Stimulated activated naive CD4-positive, alpha-beta T cell treated with Interleukin-2 at 50 U/mL for 16 hours (primary cell): ENCODE measurements at places on chromosomes 7 and 10.

GRCh38 chr10:51879238-51879637 lies 179.8 kb upstream of the CSTF2T start:
- peak; percentile 6 for DNase-seq

GRCh38 chr7:2964208-2964607 lies 79.5 kb downstream of the CARD11 start:
- DNase-seq = no peak

GRCh38 chr7:139422126-139422525 lies 61.3 kb downstream of the KLRG2 start:
- DNase-seq = no peak

DNA sequence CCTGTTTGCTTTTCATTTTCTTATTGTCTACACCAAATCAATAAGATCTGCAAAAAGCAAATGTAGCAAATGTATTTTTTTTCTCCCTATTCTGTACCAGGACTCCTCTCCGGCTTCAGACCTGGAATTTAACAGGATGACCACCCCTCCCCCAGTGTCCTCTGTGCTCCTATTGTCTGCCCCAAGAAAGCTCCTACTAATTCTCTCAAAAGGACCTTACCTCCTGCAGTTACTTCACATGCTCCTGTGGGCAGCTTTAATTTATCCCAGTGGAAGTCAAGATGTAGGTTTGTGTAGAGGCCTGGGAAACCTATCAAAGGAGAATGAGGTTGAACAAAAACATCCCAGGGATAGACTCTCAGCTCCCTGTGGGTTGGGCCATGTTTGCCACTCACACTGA lies 31.3 kb downstream of the PLXNA4 start:
- no peak for DNase-seq

GRCh38 chr7:108331971-108332370 lies 124.3 kb downstream of the NRCAM start:
- DNase-seq = no peak

GRCh38 chr10:84194424-84195043 lies at the start of gene CDHR1:
TSS of gene CDHR1 (plus strand) at chr10:84194537. CDS start at chr10:84194761, 224 bp downstream.
- no peak for DNase-seq

- DNase-seq = no peak
These were observed 75.4 kb upstream of the PDSS1 start for GRCh38 chr10:26621889-26622711.

DNA sequence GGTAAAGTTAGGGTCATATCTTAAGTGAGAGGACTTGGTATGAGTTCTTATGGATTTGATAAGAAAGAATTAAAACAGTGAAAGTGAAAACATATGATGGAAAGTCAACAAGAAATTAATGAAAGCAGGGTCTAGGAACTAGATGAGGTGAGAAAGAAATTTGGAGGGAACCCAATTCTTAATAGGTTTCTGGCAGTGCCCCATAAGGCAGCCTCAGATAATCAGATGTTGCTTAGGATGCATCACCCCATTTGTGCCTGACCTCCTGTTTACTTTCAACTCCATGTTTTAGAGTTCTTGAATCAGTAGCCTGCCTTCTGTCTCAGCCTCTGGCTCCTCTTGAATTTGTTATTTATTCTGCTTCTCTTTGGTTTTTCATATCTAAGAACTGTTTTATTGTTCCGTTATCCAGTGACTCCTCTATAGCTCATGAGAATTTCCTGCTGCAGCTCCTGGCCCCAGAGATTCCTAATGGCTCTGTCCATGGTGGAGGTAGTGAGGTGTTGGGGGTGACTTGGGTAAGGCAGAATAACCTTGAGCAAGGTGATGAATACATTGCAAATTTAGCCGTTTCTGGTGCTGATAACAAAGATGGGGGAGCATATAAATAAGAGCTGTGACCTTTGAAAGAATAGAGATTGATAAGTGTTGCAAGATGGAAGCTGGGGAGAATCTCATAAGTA lies 17.6 kb downstream of the ITGB8 start:
- DNase-seq = no peak

GRCh38 chr10:91711885-91712680 lies 79.2 kb upstream of the PPP1R3C start:
- no peak for DNase-seq

- DNase-seq = no peak
These were observed 358.7 kb downstream of the PHF14 start for GRCh38 chr7:11332186-11332864.

GRCh38 chr10:31584098-31584631 lies 265.1 kb downstream of the ZEB1 start:
- DNase-seq = no peak

- no peak for DNase-seq
These were observed at the start of gene CYP3A5 for GRCh38 chr7:99679400-99680191. TSS of gene CYP3A5 (minus strand) at chr7:99679996. CDS start at chr7:99679896, 100 bp downstream.

DNA sequence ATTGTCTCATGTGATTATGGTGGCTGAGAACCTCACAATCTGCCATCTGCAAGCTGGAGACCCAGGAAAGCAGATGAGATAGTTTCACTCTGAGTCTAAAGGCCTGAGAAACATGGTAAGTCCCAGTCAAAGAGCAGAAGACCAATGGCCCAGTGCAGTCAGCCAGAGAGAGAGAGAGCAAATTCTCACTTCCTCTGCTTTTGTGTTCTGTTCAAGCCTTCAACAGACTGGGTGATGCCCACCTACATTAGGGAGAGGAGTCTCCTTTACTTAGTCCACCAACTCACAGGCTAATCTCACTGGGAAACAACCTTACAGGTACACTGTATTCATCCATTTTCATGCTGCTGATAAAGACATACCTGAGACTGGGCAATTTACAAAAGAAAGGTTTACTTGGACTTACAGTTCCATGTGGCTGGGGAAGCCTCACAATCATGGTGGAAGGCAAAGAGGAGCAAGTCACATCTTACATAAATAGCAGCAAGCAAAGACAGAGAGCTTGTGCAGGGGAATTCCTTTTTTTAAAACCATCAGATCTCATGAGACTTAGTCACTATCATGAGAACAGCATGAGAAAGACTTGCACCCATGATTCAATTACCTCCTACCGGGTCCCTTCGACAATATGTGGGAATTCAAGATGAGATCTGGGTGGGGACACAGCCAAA lies 4.7 kb upstream of the FRMPD2 start:
- no peak for DNase-seq

DNA sequence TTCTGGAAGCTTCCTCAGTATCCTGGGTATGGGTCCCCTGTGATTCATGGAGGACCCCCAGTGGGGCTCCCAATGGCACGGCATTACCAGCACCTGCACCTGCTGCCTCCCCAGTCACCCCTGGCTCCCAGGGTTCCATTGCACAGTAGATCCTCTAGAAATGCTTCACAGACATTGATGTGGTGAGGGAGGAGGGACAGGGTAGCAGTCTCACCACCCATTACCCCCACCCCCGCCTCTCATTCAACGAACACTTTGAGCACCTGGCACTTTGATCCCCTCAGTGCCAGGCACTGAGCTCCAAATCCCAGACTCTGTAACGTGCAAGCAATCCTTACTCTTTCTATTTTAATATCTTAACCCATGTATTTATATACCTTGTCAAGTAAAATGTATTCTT lies 26.8 kb upstream of the PSAP start:
- no peak for DNase-seq

DNA sequence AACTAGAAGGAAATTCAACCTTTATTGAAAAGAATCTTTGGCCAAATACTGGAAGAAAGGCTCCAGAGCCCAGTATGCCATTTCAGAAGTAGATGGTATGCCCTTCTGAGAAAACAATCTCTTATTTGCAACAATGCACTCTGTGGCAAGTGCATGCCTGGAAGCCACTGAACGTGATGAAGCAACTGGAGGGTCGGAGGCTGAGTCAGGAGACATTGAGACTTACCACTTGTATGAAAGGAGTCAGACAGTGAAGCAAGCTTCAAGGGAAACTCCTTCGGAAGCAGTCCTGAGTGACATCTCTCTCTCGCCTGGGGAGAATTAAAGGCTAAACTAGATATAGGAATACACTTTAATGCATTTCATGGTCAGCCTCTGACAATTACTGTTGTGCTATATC lies 353.7 kb downstream of the NRG3 start:
- no peak for DNase-seq

- DNase-seq = no peak
These were observed 81.0 kb downstream of the EBF3 start for GRCh38 chr10:129883029-129883428.

DNA sequence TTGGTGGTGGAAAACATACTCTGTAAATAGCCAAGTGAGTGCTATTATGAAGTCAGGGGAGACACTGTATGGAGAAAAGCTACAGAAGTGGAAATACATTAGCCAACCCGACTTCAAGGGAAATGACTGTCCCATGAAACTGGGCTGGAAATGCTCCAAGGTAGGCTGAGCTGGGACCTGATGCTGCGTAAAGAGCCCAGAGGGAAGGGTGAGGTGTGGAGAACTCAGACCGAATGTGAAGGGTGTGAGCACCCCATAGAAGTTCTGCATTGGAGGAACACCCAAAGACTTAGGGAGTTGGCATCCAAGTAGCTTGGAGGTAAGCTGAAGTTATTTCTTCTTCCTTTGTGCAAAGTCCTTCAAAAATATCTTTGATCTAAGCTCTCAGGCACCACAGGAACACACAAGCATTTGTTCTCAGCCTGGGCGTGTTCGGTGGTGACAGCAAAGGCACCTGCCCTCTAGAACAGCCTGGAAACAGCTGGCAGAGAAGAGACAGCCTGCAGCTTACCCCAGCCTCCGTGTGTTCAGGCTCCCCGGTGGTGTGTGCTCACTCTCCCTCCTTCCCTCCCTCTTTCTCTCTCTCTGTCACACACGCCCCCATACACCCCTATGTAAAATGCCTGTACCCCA lies 19.1 kb upstream of the GJD4 start:
- no peak for DNase-seq

- DNase-seq = no peak
These were observed 47.2 kb downstream of the MALSU1 start for GRCh38 chr7:23346316-23346715.

- no peak for DNase-seq
These were observed 108.1 kb upstream of the FAM133B start for GRCh38 chr7:92698237-92698841.

DNA sequence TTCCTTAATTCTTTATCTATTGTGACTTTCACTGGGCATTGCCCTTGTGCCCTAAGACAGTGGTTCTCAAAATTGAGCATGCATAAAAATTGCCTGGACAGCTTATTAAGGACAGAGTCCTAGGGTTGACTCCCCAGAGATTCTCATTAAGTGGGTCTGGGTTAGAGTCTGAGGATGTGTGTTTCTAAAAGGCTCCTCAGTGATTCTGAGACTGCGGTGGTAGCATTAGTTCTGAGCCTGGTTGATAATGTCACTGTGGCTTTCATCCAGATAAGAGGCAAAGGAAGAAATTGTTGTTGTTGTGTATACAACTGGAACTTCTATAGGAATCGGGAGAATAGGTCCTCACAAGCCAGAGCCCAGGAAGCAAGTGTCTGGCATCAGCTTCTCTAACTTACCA lies 1.3 kb downstream of the IFIT2 start:
- DNase-seq = no peak

DNA sequence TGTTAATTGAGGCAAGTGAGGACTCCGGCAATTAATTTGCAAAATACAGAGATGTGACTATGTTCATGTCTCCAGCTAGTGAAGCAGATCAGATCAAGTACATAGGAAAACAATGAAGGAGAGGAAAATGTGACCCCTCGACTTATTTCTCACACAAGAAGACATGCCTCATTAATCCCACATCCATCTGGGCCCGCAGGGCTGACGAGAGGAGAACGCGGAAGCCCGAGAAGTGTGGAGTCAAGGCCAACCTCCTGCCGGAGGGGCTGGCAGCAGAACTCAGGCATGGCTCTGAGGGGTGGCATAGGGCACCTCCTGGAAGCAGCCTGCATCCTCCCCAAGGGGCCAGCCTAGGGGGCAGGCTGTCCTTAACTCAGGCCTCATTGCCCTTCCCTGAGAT lies 54.4 kb downstream of the ZNF503 start:
- DNase-seq = no peak

DNA sequence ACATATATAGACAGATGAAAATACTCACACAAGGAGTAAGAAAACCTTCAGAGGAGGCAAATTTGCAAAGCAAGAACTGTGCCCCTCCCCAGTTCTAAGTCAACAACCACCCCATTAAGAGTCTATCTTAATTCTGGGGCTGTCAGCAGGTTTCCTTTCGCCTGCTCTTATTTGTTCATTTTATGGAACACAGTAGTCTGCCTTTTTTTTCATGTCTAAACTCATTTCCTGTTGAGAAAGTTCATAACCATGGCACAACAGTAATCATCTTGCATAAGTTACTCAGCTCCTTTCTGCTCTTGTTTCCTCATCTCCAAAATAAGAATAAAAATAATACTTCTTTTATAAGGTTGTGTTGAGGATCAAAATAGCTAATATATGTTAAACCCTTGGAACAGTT lies 25.8 kb upstream of the AMPH start:
- no peak for DNase-seq

DNA sequence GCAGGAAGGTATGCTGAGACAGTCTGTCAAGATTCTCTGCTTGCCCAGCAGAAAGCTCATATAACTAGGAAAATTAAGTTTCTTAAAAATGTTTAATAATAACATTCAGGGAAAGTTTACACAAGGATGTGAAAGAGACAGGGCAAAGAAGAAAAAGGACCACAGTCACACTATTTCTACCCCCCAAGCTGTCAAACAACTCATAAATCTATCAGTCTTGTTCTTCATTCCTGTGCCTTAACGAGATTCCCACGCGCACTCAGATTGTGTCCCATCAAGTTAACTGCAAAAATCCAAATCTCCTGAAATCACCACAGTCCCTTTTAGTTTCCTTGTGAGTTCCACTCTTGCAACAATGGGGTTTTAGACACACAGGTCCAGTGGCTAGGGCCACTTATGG lies 14.9 kb downstream of the CUL2 start:
- no peak for DNase-seq

GRCh38 chr7:132551886-132552285 lies 24.4 kb downstream of the PLXNA4 start:
- no peak for DNase-seq

DNA sequence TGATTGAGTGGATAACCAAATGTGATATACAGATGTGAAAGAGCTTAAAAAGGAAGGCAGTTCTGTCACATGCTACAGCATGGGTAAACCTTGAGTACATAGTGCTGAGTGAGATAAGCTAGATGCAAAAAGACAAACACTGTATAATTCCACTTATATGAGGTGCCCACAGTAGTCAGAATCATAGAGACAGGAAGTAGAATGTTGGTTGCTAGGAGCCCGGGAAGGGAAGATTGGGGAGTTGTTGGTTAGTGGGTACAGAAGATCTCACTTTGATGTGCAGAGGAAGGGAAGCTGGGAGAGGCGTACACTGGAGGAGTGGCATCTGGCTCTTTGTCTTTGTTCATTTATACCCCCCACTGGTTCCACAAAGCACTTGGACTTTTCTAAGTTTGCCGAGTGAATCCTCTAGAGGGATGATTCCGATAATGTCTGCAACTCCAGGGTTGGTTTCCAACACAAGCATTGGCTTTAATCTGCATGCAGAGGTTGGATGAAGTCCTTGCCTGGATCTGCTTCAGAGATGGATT lies 39.5 kb downstream of the TSPAN14 start:
- no peak for DNase-seq

- DNase-seq = no peak
These were observed 31.6 kb upstream of the CCDC71L start for GRCh38 chr7:106692450-106693051.

- no peak for DNase-seq
These were observed 2.2 kb upstream of the ATP6V1F start for GRCh38 chr7:128860158-128861073.

- DNase-seq = peak; percentile 23
These were observed 121.0 kb downstream of the HIP1 start for GRCh38 chr7:75617634-75618234.
